NCI-H1930 (cell line): ENCODE measurements at places on chromosomes 12 and 14.

GRCh38 chr12:127240249-127240929 is 1026.6 kb upstream of the TMEM132C start:
- no peak for DNase-seq

- peak; percentile 4 for DNase-seq
These were observed 107.4 kb downstream of the TSHR start for GRCh38 chr14:81062816-81063215.

- peak; percentile 26 for DNase-seq
These were observed 8.7 kb downstream of the WNT1 start for GRCh38 chr12:48986720-48987291.

- no peak for DNase-seq
These were observed 144.6 kb downstream of the ITPR2 start for GRCh38 chr12:26688344-26688904.

- no peak for DNase-seq
These were observed 141.7 kb downstream of the PIK3C2G start for GRCh38 chr12:18402872-18403611.

DNA sequence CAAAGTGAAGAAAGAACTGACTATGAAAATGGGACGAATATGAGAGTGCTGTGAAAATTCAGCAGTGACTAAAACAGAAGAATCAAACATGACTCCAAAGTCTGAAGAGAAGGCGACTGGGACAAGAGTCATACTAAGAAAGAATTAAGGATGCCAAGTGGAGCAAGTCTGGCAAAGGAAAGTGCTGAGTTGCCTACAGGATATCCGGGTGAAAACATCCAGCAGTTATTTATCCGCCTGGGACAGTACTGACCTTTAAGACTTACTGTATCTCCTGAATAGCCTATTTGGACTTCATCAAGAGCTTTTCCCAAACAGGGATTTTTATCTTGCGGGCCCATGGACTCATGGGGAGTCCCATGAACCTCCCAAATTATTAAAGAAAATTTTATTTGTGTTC is 41.1 kb downstream of the KICS2 start:
- no peak for DNase-seq

DNA sequence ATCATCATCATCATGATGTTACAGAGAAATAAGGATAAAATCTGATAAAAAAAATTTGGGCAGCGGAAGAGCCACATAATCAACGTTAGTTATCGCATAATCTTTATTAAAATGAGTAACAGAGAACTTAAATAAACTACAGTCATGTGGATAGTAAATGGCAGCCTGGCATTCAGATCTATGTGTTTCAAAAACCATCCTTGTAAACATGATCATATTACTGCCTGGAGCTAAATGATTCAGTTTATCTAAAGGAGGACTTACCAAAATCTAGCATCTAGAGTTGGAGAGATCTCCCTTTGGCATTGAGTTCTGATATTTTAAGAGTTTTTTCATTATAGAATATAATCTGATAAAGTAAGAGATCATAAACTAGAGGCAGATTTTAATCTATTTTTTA is 200.1 kb upstream of the MGAT4C start:
- DNase-seq, result no peak

GRCh38 chr12:50572760-50573159 is 68.0 kb downstream of the DIP2B start:
- DNase-seq, result no peak

DNA sequence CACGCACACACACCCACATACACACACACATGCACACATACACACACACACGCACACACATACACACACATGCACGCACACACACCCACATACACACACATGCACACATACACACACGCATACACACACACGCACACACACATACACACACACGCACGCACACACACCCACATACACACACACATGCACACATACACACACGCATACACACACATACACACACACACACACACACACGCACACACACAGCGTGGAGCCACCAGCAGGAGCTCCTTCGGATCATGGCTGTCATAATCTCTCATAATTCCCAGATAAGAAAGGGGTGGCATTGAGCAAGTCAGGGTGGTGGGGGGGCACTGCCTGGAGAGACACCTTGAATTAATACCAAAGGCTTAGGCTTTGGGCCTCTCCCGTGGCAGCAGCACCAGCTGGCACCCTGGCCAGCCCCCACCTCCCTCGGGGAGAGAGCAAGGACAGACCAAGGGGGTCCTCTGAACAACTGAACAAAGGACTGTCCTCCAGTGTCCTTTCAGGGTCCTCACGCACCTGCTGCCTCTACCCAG is 21.9 kb downstream of the ANO2 start:
- no peak for DNase-seq

DNA sequence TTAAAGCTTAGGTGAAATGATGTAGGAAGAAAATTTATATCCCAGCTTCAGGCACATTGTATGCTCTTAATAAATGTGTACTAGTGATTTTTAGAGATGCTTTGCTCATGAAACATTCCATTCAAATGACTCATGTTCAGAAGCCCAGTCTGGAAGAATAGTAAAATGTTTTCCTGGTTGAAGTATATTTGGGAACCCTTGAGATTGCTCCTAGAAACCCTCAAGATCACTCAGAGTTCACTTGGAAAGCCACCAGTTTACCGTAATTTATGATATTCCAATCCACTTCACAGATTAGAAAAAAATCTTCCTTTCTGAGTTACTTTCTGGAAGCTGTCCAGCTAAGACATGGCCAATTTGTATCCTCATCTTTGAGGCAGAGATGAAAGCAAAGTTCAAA is 186.4 kb downstream of the SYT10 start:
- no peak for DNase-seq

DNA sequence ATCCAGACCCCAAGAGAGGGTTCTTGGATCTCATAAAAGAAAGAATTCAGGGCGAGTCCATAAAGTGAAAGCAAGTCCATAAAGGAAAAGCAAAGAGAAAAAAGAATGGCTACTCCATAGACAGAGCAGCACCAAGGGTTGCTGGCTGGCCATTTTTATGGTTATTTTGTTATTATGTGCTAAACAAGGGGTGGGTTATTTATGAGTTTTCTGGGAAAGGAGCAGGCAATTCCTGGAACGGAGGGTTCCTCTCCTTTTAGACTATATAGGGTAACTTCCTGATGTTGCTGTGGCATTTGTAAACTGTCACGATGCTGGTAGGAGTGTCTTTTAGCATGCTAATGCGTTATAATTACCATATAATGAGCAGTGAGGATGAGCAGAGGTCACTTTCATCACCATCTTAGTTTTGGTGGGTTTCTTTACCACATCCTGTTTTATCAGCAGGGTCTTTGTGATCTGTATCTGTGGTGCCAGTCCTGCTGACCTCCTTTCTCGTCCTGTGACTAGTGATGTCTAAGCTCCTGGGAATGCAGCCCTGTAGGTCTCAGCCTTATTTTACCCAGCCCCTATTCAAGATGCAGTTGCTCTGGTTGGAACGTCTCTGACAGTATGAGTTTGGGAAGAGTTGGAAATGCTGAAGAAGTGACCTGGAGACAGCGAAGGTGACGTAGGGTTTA is 100.5 kb downstream of the ZNF664 start:
- no peak for DNase-seq

GRCh38 chr14:65224799-65225198 is 122.5 kb upstream of the MAX start:
- DNase-seq, result no peak

GRCh38 chr14:40221428-40221827 is 789.2 kb upstream of the FBXO33 start:
- DNase-seq, result no peak

DNA sequence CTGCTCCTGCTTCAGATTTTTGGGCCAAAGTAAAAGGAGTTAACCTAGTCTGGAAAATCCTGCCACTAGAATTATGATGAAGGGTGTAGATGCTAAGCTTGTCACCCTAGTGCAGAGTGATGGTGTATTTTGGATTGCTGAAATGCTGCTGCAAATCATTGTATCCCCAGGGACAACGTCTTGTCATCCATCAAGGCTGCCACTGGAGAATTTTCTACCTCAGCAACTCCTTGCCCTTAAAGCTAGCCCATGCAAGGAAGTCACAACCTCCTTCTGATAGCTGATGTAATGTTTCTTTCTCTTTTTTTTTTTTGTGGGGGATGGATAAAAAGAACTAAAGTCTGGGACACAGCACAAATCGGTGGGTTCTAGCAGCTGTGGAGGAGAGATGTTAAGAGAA is 139.4 kb upstream of the FRMD6 start:
- DNase-seq, result no peak

GRCh38 chr12:542395-543113 is 82.8 kb downstream of the B4GALNT3 start:
- no peak for DNase-seq

- no peak for DNase-seq
These were observed 3.1 kb downstream of the FAM222A start for GRCh38 chr12:109716512-109717389.

DNA sequence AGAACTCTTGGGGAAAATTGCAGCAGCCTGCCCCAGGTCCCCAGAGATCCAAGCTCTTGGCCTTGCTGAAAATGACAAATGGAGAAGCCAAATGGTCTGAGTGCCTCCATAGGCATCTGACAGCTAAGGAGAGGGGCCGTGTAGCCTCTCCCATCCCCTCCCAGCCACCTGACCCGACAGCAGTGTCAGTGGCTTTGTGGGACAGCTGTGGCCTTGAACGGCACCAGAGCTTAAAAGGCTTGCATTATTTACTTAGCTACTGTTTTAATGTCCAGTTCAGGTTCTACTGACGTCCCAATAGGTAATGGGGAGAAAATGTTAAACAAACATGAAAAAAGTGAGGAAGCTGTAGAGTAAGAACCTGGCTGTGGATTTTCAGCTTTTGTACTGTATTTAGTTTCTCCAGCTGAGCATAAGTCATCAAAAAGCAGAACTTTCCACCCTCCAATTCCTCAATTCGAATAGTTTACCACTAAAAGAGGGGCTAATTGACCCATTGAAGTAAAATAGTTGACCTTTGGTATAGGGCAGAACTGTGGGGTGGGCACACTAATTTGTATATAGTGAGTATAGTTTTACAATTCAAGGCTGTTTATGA is 50.0 kb downstream of the FOS start:
- no peak for DNase-seq

DNA sequence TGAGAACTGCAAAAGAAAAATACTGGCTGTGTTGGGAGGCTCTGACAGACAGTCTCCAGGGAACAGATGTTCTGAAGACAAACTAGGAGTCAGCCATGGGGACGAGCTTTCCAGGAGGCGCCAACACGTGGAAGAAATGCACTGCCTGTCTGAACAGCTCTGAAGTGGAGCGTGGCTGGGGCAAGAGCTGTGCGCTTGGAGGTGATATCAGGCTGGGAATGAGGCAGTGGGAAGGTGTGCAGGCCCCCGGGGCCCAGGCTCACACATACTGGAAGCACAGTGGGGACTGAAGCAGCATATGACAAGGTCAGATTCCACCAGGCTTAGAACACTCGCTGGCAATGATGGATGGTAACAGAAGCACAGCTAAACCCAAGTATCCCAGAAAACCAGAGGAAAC is 17.5 kb downstream of the APPL2 start:
- no peak for DNase-seq

GRCh38 chr12:67964456-67964855 is 24.8 kb upstream of the IFNG-AS1 start:
- no peak for DNase-seq

- DNase-seq, result no peak
These were observed 32.8 kb downstream of the FMNL3 start for GRCh38 chr12:49674318-49674981.

DNA sequence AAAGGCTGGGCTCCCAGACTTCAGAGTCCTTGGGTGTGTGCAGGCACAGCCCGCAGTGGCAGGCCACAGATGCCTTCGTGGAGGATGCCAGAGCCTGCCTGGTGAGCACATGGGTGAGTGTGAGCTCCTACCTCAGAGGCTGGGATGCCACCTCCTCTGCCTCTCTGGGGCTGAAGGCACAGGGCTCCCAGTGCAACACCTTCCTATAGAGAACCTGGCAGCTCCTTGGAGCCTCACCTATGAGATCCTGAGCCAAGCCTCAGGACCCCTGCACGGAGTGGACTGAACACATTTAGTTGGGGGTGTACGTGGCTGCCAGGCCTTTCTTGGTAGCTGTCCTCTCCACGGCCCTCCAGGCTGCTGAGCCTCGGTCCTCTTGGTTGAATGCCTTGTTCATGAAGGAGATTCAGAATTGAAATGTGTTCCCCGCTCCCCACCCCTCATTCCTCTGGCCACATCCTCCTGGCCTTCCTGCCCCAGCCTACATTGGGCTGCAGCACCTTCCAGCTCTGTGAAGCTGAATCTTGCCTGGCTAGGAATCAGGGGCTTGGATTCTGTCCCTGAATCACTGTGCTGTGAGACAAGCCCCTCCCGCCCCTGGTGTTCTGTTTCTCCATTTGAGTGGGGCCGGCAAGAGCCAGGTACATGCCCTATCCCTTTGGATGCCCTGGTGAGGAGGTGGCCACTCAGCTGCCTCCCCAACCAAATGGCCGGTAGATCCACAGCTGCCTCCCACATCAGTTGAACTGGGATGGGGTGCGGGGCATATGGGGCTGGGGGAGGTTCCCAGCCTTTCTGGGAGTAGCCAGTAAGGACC is 38.7 kb upstream of the TRAF3 start:
- no peak for DNase-seq

GRCh38 chr12:121803861-121804416 is at the start of gene SETD1B:
TSS of gene SETD1B (plus strand) at chr12:121804009. CDS start at chr12:121804738, 729 bp downstream.
- DNase-seq, result no peak

GRCh38 chr12:48739618-48740269 is 23.2 kb upstream of the CCNT1 start:
- no peak for DNase-seq

DNA sequence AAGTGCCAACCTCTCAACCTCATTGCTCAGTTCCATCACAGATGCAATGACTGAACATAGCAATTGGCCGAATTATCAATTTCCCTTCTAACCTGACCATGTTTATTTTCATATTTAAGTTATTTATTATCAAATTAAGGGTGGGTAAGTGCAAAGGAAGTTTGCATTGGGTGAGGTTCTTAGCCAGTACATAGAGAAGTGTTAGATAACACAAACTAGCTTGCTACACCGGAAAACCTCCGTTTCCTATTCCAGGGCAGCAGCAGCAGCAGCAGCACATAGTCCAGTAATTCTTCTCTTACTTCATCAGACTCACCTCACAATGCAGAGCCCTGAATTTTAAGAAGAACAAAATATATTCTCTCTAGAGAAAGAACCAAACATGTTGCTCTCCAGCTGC is 200.5 kb upstream of the OR4E1 start:
- no peak for DNase-seq

GRCh38 chr14:60815371-60815770 is 80.8 kb downstream of the MNAT1 start:
- DNase-seq, result no peak

DNA sequence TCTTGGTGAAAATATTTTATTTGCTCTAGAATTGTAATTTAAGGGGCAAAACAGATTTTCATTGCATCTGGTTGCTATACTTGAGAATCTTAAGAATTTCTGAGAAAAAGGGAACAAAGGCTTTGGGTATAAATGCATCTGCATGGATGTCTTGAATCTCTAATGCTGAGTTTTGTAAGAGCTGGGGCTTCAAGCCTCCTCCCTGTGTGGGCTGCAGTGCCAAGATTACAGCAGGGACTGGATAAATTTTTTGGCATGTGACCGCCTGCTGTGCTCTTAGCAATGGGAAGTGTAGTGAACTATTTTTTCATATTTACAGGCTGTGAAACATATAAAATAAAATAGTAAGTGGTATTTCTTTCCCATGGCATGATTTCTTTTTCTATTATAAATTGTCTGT is 70.0 kb downstream of the SLC38A6 start:
- DNase-seq, result no peak
